Activated CD4-positive, alpha-beta T cell treated with anti-CD3 and anti-CD28 coated beads for 36 hours (primary cell): ENCODE measurements at places on chromosomes 13 and 19. TPM values are rescaled to one million over a fixed set of nuclear protein-coding genes. Genes with fewer than 3 reads are reported as not detected.

Gene ZNF530
- 7.2 TPM for total RNA-seq

Gene ZNF813
- 5.8 TPM for total RNA-seq

Gene CD70
- 3.3 TPM for total RNA-seq

Gene ARHGAP33
- 27.8 TPM for total RNA-seq

Gene PSG7
- not detected for total RNA-seq

Gene TNFSF9
- 0.49 TPM for total RNA-seq

Gene CYP2S1
- total RNA-seq, result 0.84 TPM

Gene STAP2
- 11.5 TPM for total RNA-seq

Gene FFAR1
- total RNA-seq, result 0.23 TPM

Gene PGLYRP1
- not detected for total RNA-seq

Gene MAST1
- total RNA-seq, result 1.8 TPM

Gene RDH8
- not detected for total RNA-seq

Gene UNC13A
- 0.04 TPM for total RNA-seq

Gene NUMBL
- 11.6 TPM for total RNA-seq

Gene KLK12
- total RNA-seq, result not detected

Gene C19orf85
- not detected for total RNA-seq

Gene CEACAM3
- not detected for total RNA-seq

Gene EPSTI1
- total RNA-seq, result 32.0 TPM

Gene FXYD1
- total RNA-seq, result 1.9 TPM

Gene TMEM272
- total RNA-seq, result 0.18 TPM

Gene ZIC5
- not detected for total RNA-seq
